ENCODE measurements at places on chromosomes 5 and 9.

DNA sequence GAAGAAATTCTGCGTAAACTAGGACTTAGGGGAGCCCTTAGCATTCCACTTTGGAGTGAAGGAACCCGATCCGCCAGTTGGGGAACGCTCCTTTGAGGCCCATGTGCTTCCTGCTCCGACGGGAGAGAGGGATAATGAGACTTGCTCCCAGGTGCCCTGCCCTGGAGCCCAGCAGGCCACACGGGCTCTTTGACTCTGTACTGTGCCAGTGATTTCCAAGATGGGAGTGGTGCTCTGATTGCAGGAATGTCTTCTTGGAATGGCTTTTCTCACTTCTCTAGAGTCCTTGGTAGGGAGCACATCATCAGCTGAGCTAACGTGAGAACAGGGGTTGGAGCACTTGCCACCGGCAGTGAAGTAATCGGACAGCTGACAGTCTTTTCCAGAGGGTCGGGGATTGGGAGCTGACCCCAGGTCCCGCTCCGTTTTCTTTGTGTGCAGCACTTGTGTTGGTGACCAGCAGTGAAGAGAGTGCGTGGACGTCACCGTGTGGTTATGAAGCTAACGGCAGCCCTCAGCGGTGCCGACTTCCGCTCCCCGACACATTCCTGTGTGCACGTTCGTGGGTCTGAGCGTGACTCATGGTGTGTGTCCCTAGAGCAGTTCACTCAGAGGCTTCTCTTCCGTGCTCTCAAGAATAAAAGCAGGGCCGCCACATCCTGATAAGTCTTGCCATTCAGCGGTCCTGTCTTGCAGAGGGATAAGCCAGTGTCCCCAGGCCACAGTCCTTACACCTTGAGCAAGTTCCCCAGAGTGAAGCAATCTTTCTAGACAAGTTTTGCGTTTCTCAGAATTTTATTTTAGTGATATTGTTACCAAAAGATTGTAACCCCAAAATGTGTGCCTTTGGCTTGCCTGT lies 25.6 kb downstream of the ABL1 start:
- DNase-seq, result no peak

DNA sequence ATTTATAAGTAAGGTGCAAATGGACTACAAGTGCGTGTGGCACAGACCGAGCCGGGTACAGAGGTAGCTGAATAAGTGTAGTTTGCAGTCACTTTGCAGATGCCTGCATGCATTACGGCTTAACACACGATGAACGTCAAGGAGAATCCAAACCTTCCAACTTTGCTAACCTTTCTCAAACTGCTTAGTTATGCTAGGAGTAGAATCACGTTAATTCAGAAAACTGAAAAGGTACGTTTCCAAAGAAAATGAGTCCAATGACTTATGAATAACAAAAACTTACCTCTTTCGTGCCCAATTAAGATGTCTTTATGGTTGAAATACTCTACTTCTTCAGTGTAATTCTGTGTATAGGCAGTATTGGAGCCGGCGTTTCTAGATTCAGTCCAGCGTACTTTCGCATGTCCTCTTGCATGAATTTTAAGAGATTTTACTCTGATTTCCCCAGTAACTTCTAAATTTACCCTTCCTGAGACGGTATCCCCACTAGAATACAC lies 539 bp downstream of the ARRDC3 start:
- no peak for DNase-seq

DNA sequence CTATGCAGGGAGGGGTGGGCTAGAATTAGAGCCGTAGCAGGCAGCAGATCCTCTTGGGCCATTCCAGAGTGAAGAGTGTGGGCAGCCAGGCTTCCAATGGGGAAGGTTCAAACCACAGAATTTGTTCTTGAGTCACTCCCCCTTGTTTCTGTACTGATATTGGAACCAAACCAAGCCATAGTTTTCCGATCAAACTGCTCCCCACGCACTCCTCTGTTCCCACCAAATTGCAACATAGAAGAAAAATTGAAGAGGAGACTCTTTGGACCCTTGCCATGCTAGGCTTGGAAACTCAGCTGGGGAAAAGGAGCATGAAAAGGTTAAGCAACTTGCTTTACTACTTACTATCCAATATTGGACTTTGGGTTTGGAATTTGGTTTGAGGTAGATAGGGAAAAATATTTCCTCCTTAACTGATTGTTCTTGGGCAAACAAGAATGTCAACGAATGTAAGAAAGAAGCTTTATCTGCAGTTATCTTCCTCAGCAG lies 165.8 kb upstream of the NR3C1 start:
- DNase-seq, result no peak

- no peak for DNase-seq
These were observed 614.7 kb downstream of the EBF1 start for GRCh38 chr5:158485047-158485446.

GRCh38 chr9:89662718-89663613 lies 58.2 kb downstream of the GADD45G start:
- no peak for DNase-seq

- no peak for DNase-seq
These were observed 105.2 kb downstream of the ROR2 start for GRCh38 chr9:91844701-91845291.

DNA sequence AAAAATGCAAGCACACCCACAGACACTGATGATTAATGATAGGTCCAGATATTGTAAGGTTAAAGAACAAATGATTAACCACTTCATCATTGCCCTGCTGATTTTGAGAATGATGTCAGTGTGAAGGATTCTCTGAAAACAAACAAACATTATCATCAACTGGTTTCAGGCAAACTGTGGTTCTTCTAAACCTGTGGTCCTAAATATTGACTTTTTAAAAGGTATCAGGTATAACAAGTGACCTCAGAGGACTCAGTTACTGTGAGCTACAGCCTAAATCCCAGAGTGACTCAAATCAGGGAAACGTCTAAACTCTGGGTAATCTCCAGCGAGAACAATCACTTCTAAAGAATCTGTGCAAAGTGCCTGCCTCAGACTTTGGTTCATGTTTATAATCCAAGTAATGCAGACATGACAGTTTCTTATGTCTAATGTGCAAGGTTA lies 172.3 kb upstream of the CDH6 start:
- DNase-seq, result no peak

DNA sequence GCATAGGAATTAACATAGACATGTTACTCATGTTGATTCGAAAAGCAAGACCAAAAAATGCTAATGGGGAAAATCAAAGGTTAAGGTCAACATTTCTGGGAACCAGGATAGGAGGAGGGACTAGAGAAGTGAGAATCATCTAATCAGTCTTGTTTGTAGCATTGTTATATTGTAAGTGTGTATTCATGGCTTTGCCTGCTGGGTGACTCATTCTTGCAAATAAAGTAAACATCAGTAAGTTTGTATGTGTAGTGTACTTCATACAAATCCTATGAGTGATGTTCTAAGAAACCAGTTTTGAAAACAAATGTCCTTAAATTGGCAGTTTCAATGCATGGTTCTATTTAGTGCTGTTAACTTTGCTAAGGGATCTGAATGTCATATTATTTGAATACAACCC lies 79.0 kb upstream of the TMEM252 start:
- DNase-seq, result no peak

DNA sequence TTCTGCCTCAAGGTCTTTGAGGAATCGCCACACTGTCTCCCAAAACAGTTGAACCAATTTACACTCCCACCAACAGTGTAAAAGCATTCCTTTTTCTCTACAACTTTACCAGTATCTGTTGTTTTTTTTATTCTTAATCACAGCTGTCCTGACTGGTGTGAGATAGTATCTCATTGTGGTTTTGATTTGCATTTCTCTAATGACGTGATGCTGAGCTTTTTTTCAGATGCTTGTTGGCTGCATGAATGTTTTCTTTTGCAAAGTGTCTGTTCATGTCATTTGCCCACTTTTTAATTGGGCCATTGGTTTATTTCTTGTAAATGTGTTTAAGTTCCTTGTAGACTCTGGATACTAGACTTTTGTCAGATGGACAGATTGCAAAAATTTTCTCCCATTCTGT lies 400.0 kb downstream of the DEPDC1B start:
- no peak for DNase-seq

- no peak for DNase-seq
These were observed 81.3 kb downstream of the ANKRD33B start for GRCh38 chr5:10645146-10645545.

GRCh38 chr5:40594811-40595210 lies 84.9 kb upstream of the PTGER4 start:
- DNase-seq, result no peak

DNA sequence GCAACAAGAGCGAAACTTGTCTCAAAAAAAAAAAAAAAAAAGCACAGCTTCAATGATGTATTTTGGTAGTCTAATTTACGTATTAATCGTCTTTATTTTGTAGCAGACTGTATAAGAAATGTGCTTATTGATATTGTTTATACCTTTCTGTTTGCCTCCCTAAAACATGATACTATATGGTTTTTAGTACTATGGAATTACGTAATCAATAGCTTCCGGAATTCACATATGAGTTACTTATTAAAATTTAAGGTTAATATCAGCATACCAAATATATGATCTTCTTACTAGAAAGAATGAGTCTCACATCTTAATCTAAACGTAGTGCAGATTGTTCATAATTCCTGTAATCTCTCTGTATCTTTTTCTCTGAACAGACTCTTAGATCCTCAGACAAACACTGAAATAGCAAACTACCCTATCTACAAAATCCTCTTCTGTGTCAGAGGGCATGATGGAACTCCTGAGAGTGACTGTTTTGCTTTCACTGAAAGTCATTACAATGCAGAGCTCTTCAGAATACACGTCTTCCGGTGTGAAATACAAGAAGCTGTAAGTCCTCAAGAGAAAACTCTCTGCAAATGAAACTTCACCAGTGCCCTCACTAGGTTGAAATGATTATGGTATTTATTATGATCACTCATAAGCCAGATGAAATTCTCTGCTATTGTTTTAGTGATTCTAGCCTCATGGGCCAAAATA lies 44.4 kb upstream of the GPR21 start:
- no peak for DNase-seq

DNA sequence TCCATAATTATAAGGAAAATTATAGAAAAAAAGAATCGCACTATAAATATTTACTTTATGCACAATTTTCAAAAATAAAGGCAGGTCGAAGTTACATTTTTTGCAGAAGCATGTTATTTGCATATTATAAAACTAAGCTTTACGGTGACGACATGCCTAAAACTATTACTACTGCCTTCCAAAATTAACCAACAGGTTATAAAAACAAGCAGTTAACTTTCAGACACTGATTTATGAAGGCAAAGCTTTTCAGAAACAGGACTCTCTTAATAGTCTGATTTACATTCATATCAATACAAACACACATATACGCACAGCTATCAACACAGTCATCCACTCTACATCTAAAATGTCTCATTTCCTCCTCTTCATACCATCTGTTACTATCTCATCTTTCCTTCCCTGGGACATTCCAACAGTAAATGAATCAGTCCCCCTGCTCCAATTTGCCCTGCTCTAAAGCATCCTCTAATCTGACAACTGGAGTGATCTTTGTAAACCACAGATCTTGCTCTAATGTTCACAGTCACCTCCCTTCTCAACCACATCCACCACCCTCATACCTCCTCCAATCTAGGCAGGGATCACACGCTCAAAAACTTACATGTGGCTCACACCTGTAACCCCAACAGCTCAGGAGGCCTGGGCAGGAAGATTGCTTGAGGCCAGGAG lies 21.6 kb downstream of the FBXW11 start:
- DNase-seq, result peak; percentile 31

DNA sequence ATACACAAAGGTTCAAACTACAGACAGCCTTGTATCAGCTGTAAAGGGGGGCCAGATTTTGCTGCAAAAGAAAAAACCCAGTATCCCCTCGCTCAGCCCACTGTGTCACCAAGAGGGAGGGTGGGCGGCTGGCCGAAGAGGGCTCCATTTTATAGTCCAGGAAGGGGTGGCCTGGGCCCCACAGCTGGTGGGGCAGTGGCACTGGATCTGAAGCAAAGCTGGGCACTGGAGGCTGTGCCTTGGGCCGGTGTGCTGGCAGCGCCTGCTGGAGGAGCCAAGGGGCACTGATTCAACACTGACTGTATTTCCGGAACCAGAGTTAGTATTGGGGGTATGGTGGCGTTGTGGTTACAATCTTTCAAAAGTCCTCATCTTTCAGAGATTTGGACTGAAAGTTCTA lies 9.1 kb downstream of the BRD3 start:
- no peak for DNase-seq

DNA sequence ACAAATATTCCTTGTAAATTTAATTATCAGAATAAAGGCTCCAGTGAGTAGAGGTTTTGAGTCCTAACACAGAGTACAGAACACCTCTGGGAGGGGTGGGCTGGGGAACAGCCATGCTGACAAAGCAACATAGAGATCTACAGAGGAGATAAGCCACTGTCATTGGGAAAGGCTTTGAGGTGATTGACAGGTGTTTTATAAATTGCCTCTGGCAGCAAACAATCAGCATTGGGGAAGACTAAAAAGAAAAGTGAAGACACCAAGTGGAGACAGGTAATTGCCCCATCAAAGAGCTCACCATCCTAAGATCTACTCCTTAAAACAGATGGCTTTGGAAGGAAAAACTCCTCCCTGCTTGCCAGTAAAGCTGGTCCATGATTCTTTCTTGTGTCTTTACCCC lies 189.7 kb upstream of the TLE4 start:
- no peak for DNase-seq

DNA sequence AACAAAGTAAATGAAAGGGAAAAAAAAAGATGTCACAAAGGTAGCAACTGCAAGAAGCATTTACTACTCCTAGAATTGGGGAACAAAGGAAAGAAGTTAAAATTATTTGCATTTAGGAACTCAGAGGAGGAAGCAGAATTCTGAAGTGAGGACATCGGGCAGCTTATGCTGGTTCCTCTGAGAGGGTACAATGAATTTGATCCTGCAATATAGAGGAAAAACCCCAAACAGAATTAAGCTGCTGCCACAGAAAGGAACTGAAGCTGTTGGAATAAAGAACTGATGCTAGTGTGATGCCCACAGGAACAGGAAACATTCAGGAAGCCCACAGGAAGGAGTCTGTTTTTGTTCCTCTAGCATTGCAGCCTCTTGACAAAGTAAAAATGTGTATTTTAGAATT lies 22.3 kb upstream of the TBCA start:
- no peak for DNase-seq
